Occipital lobe (tissue), 3 donors: ENCODE measurements at places on chromosomes 12 and 14.

- DNase-seq: no peak
Observed at GRCh38 chr12:46491548-46491947, 119.0 kb upstream of the SLC38A2 start.

GRCh38 chr12:123608182-123608581, 6.3 kb downstream of the DDX55 start:
- no peak for DNase-seq

DNA sequence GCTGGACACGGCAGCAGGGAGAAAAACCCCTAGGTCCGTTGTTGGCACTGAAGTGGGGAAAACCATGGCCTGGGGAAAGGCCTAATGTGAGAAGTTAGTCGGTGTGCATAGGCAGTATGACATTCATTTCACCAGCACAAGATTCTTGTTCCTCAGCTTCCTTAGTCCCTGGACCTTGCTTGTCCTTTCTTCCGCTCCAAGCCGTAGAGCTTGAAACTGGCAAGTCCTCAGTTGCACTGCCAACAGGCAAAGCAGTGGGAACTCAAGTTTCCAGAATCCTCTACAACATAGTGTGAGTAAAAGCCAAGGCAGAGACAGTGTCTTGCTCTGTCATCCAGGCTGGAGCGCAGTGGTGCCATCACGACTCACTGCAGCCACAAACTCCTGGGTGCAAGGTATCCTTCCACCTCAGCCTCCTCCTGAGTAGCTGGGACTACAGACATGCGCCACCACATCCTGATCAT, 138.5 kb upstream of the AMIGO2 start:
- no peak for DNase-seq

GRCh38 chr12:68971404-68971803, 38.4 kb upstream of the CPM start:
- DNase-seq: no peak

- DNase-seq: no peak
Observed at GRCh38 chr12:40903040-40903439, 210.8 kb downstream of the CNTN1 start.

DNA sequence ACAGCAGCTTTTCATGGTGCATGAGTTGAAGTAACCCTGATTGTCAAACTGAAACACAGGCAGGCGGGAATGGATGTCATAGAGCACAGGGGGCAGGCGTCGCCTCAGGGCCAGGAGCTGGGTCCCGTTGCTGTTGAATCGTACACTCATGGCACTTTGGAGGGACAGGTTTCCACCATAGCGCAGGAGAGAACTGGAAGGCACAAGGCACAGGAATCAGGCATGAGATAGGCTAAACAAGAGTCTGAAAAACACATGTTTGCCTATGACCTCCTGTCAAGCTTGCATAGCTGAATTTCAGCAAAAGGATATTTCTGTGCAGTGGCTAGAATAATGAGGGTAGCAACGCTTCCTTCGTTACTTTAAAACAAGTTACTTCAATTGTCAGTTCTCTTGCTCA, 61.2 kb downstream of the DCAF5 start:
- no peak for DNase-seq

DNA sequence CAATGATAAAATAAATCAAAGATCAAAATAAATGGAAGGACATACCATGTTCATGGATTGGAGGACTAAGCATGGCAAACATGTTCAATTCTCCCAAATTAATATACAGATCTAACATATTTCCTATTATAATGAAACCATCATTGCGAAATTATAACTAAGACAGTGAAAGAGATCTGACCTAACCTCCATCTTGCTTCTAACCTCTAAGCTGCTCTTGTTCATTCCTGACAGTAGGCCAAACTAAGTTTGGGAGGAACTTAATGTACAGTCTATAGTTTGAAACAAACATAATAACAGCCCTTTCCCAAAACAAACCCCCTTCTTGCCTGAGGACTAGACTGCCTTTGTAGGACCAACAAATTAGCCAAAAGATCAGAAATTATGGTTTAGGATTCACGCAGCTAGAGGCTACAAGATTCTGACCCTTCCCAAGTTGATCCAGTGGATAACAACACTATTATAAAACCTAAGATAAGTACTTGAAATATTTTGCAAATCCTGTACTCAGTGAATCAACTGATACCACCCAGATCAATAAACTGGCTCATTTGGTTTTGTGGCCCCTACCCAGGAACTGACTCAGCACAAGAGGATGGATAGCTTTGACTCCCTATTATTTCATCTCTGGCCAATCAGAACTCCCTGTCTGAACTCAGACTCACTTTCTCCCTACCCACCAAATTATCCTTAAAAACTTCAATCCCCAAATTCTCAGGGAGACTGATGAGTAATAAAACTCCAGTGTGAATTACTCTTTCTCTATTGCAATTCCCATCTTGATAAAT, 41.7 kb upstream of the OR5AU1 start:
- DNase-seq: no peak

DNA sequence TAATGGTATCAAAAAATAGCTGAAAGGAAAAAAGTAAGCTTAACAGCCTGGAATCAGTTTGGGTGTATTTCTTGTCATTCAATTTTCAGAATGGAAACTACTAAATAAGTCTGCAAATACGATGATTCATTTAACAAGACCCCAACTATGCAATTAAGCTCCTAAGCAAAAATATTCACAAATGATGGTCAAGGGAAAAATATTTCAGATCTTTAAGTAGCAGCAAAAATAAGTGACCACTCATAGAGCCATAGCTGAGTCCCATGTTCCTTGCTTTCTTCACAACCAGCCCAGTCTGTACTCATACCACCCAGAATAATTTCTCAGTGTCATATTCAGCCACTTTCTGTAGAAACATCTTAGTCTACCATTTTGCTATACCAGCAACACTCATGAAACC, 185.4 kb downstream of the PPM1H start:
- no peak for DNase-seq

DNA sequence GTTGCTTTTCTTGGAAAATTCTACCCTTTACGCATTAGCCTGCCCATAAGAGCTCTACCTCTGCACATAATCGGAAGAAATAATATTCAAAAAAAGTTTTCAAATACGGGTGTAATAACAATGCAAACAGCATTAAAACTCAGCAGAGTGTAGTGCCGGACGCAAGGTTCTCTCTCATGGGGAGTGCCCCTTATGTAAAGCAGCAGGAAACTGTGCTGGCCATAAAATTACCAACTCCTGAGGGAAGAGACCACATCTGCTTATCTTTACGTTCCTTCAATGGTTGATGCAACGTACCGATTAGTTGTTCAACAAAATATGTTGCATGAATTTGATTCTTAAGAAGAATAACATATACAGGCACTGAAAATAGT, 118.7 kb upstream of the TMCC3 start:
- DNase-seq: no peak

GRCh38 chr14:55051165-55051422, 353 bp upstream of the MAPK1IP1L start:
- DNase-seq: no peak

GRCh38 chr12:58323676-58324075, 382.3 kb downstream of the ATP23 start:
- no peak for DNase-seq

DNA sequence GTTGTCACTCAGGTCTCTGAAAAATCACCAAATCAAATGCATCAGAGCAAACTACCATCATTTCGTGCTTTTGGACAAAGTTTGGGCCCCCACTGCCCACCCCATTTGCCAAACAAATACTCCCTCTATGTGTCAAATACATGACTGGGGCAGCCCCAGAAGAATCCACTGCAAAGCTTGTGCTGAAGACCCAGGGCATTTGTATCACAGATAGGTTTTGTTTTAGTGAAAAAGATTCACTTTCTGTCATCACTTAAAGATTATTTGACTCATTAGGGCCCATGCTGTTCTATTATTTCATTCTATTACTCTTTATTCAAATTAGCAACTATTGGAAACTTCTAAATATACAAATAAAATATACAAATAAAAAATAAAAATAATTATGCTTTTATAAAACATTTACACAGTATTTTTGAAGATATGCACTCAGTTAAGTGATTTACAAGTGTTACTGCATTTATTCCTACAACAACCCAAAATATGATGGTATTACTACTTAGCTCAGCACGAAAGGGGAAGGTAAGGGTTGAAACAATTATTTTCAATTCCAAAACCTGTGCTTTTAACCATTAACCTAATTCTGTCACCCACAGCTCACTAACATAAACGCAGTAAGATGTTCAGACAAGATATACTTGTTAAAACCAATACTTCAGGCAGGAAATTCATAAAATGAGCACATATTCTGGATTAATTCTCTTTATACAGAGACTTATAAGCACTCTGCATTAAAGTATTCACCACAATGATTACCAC, 36.5 kb downstream of the LRIG3 start:
- DNase-seq: no peak

DNA sequence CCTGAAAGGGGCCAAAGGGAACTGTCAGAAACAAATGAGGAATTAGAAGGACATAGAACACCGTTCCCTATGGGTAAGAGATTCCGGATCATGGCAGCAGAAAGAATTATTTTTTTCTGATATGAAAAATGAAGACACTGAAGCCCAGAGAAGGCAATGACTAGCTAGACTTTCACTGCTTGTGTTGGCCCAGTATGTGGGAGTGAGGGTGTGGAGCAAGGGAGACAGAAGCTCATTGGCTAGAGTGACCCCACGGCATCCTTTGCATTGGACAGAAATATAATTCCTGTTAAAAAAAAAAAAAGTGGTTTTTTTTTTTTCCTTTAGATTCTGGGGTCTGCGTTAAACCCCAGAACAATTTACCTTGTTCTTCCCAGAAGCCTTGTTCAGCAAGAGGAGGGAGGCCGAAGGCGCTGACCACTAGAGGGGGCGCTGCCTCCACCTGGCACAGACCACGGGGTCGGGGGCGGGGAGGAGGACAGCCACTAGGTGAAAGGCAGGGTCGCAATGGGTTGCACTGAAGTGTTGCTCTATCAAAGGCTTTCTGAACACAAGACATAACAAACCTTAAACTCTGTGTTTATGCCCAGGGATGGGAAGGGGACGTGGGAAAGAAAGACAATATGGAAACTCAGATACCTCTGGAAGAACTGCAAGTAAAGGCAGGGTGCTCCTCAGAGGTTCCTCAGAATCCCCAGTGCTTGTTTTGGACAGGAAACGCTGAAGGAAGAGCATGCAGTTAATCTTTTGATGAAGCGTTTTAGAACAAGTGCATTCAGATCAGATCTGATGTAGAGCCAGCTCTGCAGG, 156.8 kb downstream of the KCNA5 start:
- DNase-seq: no peak

DNA sequence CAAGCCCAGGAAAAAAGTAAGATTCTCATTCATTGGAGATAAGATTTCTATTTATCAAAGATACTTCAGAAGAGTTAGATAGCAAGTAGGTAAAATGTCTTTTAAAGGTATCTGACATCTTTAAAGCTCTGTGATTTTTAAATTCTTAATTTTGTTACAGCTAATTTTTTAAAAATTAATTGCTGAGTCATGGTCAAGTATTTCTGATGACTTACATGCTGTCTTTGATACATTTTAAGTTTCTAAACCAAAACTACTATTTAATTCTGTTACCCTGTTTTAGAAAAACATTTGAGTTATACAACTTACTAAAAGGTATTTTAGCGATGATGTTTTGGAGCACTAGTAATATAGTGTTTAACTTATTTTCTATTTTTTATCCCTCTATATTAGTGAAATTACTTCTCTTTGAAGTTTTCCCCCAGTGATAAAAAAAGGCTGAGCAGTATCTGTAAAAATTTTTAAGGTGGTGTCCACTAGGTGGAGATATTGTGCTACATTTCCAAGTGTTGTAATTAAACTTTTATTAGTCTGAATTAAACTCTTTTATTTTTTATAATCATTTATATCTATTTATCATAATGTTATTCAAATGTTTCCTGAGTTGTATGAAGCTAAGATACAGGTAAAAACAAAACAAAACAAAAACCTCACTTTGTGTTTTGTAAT, 11.5 kb downstream of the ALG10 start:
- DNase-seq: no peak

DNA sequence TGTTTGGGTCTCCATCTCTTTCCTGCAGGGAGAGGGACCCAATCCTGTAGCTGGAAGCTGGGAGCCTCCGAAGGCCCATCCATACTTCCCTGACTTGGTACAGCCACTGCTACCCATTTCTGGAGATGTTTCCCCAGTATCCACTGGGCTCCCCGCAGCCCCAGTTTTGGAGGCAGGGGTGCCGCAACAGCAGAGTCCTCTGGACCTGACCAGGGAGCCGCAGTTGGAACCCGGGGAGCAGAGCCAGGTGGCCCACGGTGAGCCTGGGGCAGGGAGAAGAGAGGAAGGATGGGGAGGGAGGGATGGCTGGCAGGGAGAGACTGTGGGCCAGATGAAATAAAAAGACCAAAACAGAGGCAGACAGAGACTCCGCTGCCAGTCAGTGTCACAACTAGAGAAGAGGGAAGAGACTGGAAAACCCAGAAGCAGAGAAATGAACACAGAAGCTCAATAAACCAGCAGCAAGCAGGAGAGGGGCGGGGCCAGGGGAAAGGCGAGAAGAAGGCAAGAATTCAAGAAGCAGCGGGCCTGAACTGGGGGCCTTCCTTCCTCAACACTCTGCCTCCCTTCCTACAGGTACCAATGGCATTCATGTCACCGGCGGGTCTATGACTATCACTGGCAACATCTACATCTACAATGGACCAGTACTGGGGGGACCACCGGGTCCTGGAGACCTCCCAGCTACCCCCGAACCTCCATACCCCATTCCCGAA, 6.3 kb downstream of the LTBR start:
- DNase-seq: no peak

DNA sequence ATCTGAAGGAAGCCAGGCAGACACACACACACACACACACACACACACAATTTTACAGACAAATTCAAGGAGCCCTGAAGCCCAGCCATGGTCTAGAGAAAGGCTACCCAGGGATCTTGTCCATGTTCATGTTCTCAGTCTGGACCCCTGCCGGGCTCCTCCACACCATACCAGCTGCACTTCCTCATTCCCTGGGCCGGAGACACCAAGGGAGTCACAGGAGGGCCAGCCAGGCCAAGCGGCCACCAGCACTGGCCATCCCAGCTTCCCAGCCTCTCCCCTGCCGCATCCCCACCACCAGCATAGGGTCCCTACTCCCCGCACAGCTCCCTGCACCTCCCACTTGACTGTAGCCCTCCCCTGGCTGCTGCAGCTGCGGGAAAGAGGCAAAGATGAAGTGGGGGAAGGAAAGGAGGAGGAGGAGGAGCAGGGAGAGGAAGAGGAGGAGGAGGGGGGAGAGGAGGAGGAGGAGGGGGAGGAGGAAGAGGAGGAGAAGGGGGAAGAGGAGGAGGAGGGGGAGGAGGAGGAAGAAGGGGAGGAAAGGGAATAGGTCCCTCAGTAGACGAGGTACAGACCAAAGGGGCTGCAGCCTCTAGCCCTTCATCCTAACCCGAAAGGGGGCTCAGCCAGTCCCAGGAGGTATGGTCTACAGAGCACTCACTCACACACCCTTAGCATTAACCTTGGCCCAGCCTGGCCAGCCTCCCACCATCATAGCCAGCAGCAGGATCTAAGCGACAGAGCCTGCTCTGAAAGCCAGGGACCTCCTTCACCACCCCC, 293.2 kb downstream of the DPF3 start:
- no peak for DNase-seq
